ENCODE measurements at places on chromosomes 6 and 20.

DNA sequence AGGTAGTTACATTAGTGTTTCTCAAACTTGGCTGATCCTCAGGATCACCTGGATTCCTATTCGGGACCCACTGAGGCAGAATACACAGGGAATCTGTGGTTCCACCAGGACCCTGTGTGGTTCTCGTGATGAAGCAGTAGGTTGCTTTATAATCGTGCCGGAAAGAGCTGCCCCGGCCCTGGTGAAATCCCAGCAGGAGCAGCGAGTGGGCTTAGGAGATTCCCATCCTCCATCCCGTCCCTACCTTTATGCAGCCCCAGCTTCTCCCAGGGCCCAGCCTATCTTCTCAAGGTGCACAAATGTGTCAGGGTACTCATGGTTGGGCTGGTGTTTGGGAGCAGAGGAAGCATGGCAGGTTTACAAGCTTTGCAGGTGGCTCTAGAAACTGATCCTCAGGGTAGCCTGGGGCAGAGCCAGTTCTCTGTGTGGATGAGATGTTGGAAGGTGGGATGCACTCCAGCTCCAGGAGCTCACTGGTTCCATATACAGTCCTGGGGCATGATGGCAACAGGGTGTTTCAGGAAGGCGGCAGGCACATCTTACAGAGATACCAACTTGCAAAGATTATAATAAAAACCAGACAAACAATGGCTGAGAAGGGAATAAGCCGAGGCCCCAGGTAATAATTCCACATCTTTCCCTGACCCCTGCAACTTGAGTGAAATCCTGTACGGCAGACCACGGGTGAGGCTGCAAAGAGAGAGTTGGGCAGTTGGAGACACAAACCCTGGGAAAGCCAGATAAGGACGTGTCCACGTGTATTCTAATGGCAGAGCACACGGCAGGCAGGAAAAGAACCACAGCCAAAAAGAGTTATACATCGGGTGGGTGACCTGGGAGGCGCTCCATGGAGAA, 5.9 kb downstream of the SLC22A1 start:
- DNase-seq = no peak

- no peak for DNase-seq
Measured at GRCh38 chr6:99016355-99016754, 68.6 kb upstream of the FBXL4 start.

DNA sequence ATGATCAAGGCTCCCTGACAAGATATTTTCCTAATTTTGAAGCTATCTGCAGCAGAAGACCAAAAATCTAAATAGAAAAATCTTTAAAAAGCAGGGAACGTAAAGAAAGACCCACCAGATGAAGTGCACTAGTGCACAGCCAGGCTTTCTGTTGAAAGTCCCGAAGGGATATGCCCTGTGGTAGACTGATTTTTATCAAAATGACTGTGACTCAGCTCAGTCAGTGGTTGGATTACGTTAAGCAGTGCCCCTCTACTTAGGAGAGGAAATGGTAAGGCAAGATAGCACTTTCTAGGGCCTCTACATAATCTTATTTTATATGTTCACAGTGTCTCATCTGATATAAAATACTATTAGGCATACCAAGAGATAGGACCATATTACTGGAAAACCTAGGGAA, 123.4 kb upstream of the RAB32 start:
- DNase-seq = no peak

GRCh38 chr6:79586548-79586947, 44.6 kb upstream of the SH3BGRL2 start:
- DNase-seq = no peak

DNA sequence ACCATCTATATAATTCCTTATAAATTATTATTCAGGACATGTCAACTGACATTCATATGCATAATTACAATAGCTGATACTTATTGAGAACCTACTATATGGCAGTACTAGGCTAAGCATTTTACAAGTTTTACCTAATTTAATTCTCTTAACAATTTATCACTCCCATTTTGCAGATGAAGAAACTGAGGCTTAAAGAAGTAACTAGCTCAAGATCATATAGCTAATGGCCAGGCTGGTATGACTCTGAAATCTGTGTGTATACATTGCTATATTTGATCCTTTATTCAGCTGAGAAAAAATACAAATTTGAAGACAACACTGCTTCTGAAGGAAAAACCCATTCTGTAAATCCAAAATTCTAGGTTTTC, 85.0 kb downstream of the CRYBG1 start:
- no peak for DNase-seq

GRCh38 chr6:151494235-151494935, 568 bp downstream of the CCDC170 start:
- DNase-seq = peak; percentile 45

Data from left ventricle myocardium inferior (tissue), 1 donor.